IMR-90 (cell line): ENCODE measurements at places on chromosomes 4 and X. TPM values are rescaled to one million over a fixed set of nuclear protein-coding genes. Genes with fewer than 3 reads are reported as not detected.

GRCh38 chrX:10971759-10972158, 139.4 kb upstream of the HCCS start:
- no peak for DNase-seq

GRCh38 chrX:120452131-120452530, 17.0 kb downstream of the LAMP2 start:
- DNase-seq, result peak; percentile 26

DNA sequence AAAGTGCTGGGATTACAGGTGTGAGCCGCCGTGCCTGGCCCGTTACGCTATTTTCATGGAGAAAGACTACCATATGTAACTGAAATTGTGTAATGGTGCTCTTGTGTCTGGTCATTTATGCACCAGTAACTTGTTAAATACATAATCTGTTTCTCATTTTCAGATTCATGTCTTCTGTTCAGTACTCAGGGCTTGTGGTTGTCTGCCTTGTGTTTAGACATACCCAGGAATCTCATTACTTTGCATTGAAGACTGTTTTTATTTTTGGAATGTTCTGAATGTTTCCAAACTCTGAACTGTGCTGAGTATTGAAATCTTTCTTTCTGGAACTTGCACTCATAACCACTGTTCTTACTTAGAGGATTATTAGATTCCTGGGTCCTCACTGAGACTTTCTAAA, 52.8 kb downstream of the PDLIM5 start:
- peak; percentile 41 for DNase-seq

DNA sequence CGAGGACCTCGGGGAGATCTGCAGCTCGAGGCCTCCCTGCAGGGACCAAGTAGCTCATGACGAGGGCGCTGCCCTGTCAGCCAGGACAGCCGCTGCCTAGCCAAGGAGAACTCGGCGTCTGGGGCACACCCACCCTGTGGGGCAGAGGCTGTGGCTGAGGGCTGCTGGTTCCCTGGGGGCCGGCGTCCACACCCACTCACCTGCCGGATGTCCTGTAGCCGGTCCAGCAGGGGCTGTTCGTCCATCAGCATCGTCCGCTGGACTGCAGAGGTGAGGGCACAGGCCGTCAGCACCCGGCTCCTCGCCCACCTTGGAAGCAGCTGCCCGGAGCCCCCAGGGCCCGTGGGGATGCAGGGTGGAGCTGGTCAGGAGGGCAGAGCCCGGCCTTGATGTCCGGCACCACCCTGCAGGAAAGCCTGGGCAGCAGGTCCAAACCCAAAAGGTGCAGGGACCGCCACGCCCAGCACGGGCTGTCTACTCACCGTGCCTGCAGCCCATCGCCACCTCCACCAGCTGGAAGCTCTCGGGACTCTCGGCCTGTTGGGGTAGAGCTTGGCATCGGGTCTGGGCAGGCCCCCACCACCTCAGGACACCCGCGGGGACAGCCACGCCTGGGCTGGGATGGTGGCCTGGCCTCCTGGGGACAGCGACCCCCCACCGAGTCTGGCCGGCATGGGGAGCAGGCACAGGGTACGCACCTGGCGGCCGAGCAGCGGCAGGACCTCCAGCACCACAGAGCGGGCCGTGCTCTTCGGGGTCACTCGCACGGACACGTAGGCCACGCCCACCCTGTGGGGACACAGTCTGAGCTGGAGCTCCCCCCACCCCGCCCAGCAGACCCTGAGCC, 6.9 kb downstream of the DGKQ start:
- DNase-seq, result no peak

The WAS gene
- 0.09 and 0.14 TPM in 2 replicates for polyA plus RNA-seq

GRCh38 chr4:13981499-13981898, 354.0 kb upstream of the BOD1L1 start:
- no peak for DNase-seq

GRCh38 chr4:79273915-79274314, 51.9 kb downstream of the NAA11 start:
- DNase-seq, result no peak

DNA sequence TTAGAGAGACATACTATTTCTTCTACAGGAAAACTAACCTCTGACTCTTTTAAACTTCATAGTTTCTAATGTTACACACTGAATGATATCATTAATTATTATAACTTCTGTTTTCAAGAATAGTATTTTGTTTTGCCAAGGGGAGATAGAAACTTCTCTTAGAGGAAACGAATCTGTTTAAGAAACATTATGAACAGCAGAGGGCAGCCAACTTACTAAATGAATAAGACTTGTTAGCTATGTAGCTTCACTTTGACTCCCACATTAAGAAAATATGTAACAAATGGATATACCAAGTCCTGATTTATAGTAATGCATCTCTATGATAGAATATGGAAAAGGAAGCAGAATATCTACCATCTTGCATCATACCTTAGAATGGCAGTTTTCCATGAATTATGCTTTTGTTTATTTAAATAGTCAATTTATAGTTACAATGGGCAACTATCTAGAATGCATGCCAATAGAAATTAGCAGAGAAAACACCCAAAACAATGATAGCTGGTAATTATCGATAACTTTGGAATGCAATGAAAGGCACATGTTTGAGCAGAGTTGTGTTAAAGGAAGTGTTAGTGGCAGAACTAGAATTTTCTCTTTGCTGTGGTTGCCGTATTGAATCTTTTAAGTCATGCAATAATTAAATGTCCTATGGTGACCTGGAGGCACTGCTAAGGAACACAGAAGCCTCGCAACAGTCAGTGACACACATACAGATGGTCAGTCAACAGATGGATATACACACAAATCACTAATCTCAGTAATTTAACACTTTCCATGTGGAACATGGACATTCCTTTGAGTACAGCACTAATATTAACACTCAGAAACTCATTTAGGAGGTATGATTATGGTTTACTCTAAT, 105.7 kb upstream of the PDLIM3 start:
- DNase-seq, result peak; percentile 82

- DNase-seq, result no peak
Measured at GRCh38 chr4:336099-336892, 1.3 kb upstream of the ZNF141 start.

GRCh38 chr4:38674258-38675144, 10.5 kb downstream of the KLF3 start:
- no peak for DNase-seq

DNA sequence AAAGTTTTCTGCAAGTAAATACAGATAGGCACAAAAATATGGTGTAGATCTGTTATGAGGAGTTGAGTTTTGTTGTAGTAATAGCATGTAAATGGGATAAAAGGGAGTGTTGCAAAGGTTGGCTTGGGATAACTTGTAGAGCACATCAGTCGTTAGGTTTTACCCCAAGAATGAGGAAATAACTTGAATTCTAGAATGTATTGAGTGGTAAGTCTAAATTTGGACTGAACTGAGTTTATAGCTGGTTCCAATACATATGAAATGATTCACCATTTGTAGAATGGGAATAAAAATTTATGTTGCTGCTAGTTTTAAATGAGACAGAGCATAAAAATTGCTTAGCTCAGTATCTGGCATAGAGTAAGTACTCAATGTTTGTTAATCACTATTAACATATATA, 719.2 kb downstream of the FSTL5 start:
- no peak for DNase-seq

GRCh38 chr4:48968814-48969213, 17.3 kb upstream of the CWH43 start:
- peak; percentile 96 for DNase-seq

DNA sequence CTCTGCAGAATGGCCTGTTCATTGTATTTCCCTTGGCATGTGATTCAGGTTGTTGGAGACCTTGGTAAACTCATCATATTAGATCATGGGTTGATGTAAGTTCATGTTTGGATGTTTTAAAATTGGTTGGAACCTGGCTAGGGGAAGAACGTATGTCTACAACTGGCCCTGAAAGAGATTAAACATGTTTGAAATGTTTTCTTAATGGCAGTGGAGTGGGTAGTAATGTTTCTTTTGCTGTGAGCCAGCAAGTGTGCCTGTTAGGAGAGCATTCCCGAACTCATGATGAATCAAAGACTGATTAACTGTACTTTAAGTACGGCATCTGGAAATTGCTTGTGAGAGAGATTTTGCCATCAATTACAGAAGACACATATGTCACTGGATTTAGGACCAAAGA, 44.5 kb upstream of the SLC4A4 start:
- peak; percentile 78 for DNase-seq

- DNase-seq, result peak; percentile 83
Measured at GRCh38 chrX:154373340-154374306, 811 bp downstream of the FLNA start.

DNA sequence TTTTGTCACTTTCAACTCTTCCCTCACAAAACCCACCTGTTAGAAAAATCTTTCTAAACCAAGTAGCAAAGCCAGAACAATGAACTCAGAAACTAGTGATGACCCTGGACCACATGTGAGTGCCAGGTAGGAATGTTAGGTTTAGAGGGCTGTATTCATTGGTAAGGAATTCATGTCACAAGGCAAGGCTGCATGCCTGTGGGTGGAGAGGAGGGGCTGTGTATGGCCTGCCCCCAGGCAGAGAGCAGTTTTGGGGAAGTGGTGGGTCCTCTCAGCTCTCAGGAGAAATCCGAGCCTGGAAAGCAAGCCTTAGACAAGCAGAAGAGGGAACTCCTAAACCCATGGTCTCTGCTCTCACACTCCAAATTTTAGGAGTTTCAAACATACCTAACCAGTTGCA, 2.4 kb downstream of the RNF175 start:
- no peak for DNase-seq
